ENCODE measurements at places on chromosomes 2 and 18.

DNA sequence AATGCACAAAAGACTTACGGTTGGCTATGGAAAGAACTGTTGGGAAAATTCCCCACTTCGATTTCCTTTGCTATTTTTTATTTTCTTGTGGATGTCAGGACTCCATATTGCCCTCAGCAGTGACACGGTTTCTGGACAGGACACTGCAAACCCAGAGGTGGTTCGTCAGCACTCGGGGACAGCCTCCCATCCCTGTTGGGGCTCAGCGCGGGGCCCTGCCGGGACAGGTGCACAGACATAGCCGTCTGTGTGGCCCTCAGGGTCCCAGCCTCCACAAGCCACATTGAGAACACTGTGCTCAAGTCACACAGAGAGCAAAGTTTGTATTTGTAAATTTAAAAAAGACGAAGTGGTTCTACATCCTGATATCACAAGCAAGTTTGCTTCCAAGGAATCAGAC is 38.7 kb downstream of the MYT1L start:
- no peaks in the 10 kb centered on the region for H3K4me1 ChIP-seq
- no peak overlapping the region for H3K27ac ChIP-seq
- DNase-seq: no peak

DNA sequence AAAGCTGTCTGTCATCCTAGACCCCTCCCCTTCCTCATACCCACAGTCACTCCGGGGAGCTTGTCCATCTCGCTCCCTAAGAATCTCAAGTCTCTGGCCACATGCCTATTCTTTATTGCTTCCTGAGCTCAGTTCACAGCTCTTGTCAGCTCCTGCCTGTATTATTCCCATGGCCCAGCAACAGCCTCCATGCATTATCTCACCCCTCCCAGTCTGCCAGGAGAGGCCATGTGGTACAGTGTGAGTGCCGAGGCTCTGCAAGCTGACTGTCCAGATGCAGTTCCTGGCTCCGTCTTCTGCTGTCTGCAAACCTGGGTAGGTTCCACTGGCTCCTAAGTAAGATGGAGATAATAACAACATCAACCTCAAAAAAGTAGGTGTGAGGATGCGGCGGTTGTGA is 79.7 kb downstream of the MRPS9 start:
- H3K4me1 ChIP-seq: no peaks in the 10 kb centered on the region
- no peak overlapping the region for H3K27ac ChIP-seq
- no peak overlapping the region for H3K4me3 ChIP-seq
- H3K36me3 ChIP-seq: no peaks in the 10 kb centered on the region
- H3K27me3 ChIP-seq: no peaks in the 10 kb centered on the region

DNA sequence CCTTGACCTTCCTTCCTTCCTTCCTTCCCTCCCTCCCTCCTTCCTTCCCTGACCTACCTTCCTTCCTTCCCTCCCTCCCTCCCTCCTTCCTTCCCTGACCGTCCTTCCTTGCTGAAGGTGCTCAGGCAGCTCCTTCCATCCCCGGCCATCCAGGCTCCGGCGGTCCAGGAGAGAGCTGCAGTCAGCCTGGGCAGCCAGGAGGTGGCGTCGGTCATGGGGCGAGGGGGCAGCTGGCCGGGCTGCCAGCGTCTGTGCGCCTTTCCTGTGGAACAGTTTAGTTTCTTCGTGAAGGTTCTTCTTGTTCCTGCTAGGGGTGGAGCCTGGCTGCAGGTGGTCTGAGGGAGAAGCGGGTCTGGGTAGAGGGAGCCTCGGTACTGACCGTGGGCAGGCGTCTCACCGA is 15.7 kb downstream of the GPR35 start:
- no peaks in the 10 kb centered on the region for H3K27me3 ChIP-seq
- peak; percentile 77 for DNase-seq
- no peak overlapping the region for H3K4me3 ChIP-seq

DNA sequence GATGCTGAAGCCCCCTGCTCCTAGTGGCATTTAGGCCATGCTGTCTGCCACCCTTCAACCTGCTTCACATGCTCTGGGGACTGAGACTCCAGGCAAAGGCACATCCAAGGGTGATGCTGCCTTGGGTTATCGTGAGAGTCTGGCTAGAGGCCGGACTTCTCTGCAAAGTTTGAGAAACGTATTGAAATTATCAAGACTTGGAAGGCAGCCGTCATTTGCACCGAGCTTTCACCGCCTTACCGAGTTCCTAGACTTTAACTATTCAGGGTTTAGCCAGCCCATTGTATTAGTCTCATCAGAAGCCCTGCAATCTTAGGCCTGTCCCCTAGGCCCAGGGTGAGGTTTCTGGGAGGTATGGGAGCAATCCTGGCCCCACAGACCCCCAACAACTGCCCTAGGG is 34.0 kb downstream of the RDH14 start:
- no peaks in the 10 kb centered on the region for H3K36me3 ChIP-seq
- no peak overlapping the region for H3K4me3 ChIP-seq
- H3K27me3 ChIP-seq: no peaks in the 10 kb centered on the region
- H3K4me1 ChIP-seq: no peaks in the 10 kb centered on the region
- DNase-seq: no peak
- no peak overlapping the region for H3K27ac ChIP-seq

- no peak for DNase-seq
- H3K27me3 ChIP-seq: no peaks in the 10 kb centered on the region
- no peak overlapping the region for H3K4me3 ChIP-seq
- no peak overlapping the region for H3K27ac ChIP-seq
- H3K36me3 ChIP-seq: no peaks in the 10 kb centered on the region
Measured at GRCh38 chr18:23880931-23881617, 133.5 kb upstream of the TTC39C start.

GRCh38 chr18:34803877-34804400 is 93.8 kb downstream of the DTNA start:
- no peaks in the 10 kb centered on the region for H3K36me3 ChIP-seq
- H3K27ac ChIP-seq: no peak overlapping the region
- peaks cover 7% of the 10 kb centered on the region for H3K4me1 ChIP-seq
- H3K27me3 ChIP-seq: no peaks in the 10 kb centered on the region
- no peak for DNase-seq
- no peak overlapping the region for H3K4me3 ChIP-seq

GRCh38 chr18:55317324-55317723 is 270.7 kb downstream of the TCF4 start:
- DNase-seq: no peak
- no peaks in the 10 kb centered on the region for H3K27me3 ChIP-seq
- H3K4me1 ChIP-seq: no peaks in the 10 kb centered on the region
- no peak overlapping the region for H3K4me3 ChIP-seq
- H3K36me3 ChIP-seq: no peaks in the 10 kb centered on the region

DNA sequence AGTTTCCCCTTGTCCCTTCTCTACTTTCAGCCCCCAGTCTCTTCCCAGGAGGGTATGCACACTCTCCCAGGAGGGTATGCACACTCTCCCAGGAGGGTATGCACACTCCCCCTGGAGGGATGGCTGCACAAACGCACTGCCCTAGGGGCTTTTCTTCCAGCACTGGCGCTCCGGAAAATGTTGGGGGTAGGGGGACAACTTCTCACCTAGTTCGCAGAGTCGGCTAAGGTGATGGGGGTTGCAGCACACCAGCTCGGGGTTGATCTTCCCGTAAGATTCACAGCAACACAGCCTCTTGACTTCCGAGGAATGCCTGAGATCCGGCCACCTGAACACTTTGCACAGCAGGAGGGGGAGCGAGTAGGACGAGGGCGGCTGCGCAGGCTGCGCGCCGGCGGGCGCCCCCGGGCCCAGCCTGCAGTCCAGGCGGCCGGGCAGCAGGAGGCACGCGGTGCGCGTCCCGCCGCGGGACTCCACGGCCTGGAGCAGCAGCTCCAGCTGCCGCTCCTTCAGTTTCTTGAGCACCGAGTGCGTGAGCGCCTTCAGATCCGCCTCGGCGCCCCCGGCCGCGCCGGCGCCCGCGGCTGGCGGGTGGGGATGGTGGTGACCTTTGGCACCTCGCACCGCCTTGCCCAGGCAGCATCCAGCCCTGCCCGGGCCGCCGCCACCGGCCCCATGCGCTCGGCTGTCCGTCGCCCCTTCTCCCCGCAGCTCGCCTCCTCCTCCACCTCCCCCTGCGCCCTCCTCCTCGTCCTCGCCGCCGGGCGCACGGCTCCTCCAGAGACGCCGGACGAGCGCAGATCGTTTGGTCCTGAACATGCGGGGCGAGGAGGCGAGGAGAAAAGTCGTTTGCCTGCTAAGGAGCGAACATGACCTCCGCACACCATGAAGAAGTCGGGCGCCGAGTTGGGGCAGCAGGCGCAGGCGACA is 894 bp downstream of the SMAD7 start:
- H3K4me3 ChIP-seq: peak overlapping the region; percentile 99
- peaks cover 12% of the 10 kb centered on the region for H3K36me3 ChIP-seq
- peaks cover 17% of the 10 kb centered on the region for H3K4me1 ChIP-seq
- peak overlapping the region; percentile 100 for H3K27ac ChIP-seq
- peak; percentile 83 for DNase-seq

GRCh38 chr2:224024270-224024669 is 14.8 kb downstream of the SERPINE2 start:
- H3K27ac ChIP-seq: no peak overlapping the region
- H3K36me3 ChIP-seq: peaks cover 7% of the 10 kb centered on the region
- peak; percentile 52 for DNase-seq
- peaks cover 33% of the 10 kb centered on the region for H3K4me1 ChIP-seq
- no peak overlapping the region for H3K4me3 ChIP-seq

GRCh38 chr2:189086250-189086649 is 93.3 kb downstream of the COL5A2 start:
- no peak overlapping the region for H3K4me3 ChIP-seq
- H3K27ac ChIP-seq: no peak overlapping the region
- no peaks in the 10 kb centered on the region for H3K27me3 ChIP-seq
- peaks cover 2% of the 10 kb centered on the region for H3K36me3 ChIP-seq
- no peaks in the 10 kb centered on the region for H3K4me1 ChIP-seq
- no peak for DNase-seq
